NCI-H2081 treated with DMSO at 0.1 percent for 48 hours (cell line): ENCODE measurements at places on chromosomes 6 and 20.

GRCh38 chr20:34534391-34535165 lies 18.4 kb downstream of the DYNLRB1 start:
- DNase-seq, result no peak

DNA sequence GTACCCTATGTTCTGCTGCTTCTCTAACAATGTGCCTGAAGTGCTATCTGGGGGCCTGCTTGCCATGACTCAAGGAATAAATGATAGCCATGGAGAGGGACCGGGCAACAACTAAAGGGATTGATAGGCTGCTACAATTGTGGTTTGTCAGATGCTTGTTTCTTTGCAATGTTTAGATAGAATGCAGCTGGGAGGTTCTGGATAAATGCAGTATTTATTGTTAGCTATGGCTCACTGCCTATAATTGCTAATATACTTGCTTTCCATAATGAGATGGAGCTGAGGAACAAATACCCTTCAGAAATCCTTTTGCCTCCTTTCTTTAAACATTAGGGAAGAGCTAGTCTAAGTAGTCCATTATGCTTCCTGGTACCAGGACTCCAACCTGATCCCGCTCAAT lies 575.2 kb upstream of the SYNCRIP start:
- DNase-seq, result no peak

- DNase-seq, result no peak
Measured at GRCh38 chr6:105596284-105596755, 193.4 kb upstream of the PREP start.

DNA sequence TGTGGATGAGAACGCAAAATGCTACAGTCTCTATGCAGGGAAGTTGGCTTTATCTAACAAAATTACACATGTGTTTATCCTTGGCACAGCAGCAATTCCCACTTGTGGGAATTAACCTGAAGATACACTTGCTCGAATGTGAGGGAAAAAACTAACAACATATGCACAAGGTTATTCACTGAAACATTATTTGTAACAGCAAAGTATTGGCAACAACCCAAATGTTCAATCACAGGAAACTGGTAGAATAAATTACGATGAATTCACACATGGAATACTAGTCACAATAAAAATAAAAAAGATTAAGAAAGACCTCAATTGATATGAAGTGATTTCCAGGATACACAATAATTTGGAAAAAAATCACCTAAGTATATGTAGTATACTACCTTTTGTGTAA lies 68.1 kb upstream of the OGFRL1 start:
- DNase-seq, result no peak

- no peak for DNase-seq
Measured at GRCh38 chr6:64250126-64250525, 614.5 kb downstream of the PHF3 start.

GRCh38 chr20:11797156-11797555 lies 120.5 kb upstream of the BTBD3 start:
- no peak for DNase-seq

GRCh38 chr6:115770851-115771250 lies 289.8 kb downstream of the FRK start:
- no peak for DNase-seq

DNA sequence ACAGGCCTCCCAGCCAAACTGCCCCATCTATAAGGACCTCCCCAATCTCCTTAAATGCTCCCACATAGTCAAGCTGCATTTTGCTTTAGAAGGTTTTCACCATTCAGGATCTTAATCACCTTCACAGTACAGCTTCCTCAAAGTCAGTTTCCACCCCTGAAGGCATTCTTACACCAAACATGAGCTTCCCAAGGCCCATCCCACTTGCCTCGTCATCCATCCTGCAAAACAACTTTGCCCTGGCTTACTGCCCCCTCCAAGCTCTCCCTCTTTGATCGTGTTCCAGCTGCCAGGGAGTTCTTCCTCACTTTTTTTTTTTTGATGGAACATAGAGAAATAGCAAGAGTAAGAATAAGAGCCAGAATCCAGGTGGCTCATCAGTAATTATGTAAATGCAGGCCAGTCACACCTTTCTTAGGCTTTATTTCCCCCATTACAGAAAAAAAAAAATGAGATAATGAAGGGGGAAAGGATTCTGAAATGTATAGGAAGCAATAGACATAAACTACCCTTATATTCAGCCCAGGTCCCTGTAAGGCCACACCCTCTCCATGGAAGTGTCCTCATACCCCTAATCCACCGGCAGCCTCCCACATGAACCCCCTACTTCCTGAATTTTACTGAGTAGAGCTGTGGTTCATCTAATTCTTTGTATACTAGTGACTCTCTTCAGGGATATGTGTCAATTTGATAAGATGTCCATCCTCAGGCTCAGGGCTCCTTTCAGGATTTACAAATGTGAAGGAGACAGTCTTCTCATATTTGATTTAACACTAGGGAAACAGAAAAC lies 12.7 kb downstream of the TRIM27 start:
- DNase-seq, result no peak

- DNase-seq, result no peak
Measured at GRCh38 chr6:38658418-38659167, 18.9 kb upstream of the BTBD9 start.

GRCh38 chr20:38226553-38226952 lies 34.0 kb downstream of the KIAA1755 start:
- DNase-seq, result no peak

DNA sequence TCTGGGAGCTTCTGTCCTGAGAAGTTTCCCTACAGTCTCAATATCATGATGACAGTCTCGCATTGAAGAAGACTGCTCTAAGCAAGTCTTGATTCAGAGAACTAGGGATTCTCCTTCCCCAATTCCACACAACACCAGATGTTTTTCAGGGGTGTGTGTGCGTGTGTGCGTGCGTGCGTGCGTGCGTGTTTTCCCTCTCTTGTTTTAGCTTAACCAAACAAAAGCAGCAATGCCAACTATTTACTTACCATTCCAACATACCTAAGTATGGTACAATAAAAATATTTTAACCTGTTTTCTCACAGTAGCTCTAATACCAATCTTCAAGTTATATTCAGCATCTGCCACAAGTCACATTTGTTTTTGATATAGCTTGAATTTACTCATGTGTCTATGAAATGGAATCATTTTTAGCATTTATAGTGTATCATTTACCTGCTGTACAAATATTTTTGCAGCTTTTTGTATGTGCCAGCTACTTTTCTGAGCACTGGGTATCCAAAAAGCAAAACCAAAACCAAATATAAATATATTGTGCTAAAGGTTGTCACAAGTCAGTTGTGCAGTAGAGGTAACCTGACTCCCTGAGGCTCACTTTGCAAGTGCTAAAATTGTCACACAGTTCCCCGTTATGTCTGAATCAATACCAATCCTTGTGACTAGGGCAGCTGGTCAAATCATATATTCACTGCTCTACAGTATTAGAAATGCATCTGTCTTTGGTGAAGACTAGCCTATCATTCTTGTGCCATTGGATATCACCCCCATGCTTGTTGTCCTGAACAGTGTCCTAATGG lies 21.7 kb upstream of the MYLIP start:
- DNase-seq, result no peak

DNA sequence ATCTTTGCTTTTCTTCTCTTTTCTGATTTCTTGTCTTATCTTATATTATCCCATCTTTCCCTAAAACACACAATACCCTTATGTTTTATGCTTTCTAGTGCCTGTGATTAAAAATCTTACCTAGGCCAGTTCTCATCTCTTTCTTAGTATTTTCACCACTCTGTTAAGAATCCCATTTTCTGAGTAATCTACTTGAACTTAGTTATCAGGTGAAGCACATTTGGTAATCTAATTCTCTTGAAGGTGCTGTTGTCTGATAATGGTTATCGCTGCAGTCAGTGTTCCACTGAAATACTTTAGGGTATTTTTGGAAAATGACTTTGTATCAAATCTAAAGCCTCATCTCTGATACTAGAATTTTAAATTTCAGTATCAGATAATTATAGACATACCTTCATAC lies 192.5 kb upstream of the MAN1A1 start:
- no peak for DNase-seq

GRCh38 chr20:63174309-63175037 lies 41.5 kb downstream of the YTHDF1 start:
- DNase-seq, result no peak

GRCh38 chr6:144912474-144912873 lies 627.3 kb downstream of the UTRN start:
- DNase-seq, result no peak

GRCh38 chr6:89458704-89459103 lies 25.8 kb downstream of the ANKRD6 start:
- DNase-seq, result no peak

DNA sequence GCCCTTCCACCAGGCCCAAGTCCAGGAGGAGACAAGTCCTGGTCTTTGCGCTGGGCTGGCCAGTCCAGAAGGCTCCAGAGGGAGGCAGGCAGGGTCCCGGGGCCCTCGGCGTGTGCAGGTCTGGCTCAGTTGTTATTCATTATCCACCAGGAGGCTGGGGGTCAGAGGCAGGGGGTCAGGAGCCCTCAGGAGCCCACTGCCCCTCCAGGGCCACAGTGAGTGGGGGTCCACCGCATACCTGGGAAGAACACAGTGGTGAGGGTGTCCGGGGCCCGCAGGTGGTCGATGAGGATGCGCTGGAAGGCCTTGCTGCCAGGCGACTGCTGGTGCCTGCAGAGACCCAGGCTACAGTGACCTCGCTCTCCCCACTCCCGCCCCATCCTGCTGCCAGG lies 4.4 kb upstream of the C20orf144 start:
- DNase-seq, result no peak

DNA sequence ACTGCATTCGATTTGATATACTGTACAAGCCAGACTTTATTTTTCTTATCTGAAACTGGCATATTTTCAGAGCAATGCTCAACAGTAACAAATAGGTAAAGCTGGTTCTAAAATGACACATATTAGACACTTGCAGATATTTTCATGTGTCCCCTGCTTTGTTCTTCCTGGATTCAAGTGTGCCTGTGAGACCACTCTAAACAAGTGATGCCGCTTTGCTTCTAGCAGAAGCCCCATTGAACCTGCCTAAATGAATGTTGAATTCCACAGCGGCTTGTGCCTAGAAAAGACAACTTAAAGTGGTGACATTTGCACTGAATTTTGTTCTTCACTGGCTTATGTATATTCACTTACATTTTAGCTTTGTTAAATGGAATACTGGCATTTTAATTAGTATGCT lies 115.7 kb downstream of the AKAP7 start:
- DNase-seq, result no peak

GRCh38 chr6:153591159-153591558 lies 447.9 kb upstream of the OPRM1 start:
- no peak for DNase-seq

- DNase-seq, result no peak
Measured at GRCh38 chr20:48404598-48404997, 423.2 kb downstream of the PREX1 start.

DNA sequence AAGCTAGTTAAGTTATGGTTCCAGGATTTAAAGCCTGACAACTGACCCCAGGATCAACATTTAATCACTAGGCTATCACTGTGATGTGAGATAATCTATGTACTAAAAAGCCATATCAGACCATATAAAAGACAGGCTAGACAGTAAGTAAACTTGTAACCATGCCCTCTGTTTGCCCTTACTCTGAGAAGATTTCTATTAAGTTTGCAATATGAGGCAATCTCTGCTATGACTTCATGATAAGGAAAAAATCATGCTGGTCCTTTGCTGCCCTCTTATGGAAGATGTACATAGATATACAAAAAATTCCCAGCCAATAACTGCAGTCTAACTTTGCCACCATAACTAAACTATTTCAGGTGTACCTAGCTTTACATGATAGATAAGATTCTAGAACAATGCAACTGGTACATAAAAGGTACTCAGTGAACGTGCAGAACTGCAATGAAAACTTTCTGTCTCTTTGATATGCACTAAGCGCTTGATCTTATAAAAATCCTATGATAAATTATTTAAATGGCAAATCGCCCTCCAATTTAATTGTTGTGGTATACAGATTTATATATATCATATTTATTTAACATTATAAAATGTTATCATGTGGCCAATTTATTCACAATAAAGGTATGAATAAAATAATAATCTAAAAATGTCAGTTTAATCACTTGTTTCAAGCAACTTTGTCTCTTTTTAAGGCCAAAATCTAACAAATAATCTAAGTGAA lies 70.5 kb downstream of the FAM217A start:
- DNase-seq, result no peak

- DNase-seq, result no peak
Measured at GRCh38 chr20:18788021-18788420, 25.6 kb upstream of the SCP2D1 start.

GRCh38 chr20:52704553-52704952 lies 267.6 kb upstream of the TSHZ2 start:
- no peak for DNase-seq

GRCh38 chr6:117409863-117410262 lies 15.9 kb downstream of the ROS1 start:
- DNase-seq, result no peak

DNA sequence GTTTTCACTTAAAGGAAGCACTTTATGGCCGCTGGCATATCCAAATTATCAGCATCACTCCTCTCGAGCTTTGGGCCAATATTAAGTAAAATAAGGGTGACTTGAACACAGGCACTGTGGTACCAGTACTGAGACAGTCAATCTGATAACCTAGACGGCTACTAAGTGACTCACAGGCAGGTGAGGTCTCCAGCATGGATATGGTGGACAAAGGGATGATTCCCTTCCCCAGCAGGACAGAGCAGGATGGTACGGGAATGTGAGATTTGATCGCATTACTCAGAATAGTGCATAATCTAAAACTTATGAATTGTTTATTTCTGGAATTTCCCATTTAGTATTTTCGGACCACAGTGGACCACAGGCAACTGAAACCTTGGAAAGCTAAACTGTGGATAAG lies 55.7 kb downstream of the TNFRSF21 start:
- no peak for DNase-seq

- no peak for DNase-seq
Measured at GRCh38 chr6:122790028-122790422, 967 bp downstream of the SMPDL3A start.

GRCh38 chr6:31948753-31949413 lies 3.0 kb downstream of the CFB start:
- DNase-seq, result no peak

DNA sequence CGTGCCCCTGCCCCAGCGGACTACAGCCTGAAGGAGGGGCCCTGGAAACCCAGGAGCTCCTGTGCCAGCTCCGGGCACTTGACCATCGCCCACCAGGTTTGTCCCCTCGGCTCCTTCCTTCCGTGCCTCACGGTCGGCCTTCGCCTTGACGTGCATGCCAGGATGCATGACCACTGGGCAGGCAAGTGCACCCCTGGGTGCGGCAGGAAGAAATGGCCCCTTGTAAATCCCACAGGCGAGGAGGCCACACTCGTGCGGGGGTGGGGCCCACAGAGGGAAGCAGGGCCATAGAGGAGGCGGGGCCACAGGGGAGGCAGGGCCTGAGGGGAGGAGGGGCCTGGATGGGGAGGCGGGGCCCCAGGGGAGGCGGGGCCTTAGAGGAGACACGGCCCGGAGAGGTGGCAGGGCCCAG lies 81.7 kb downstream of the YTHDF1 start:
- no peak for DNase-seq
